Muscle of arm (tissue), 14 donors: ENCODE measurements at places on chromosomes 7 and 10. TPM values are rescaled to one million over a fixed set of nuclear protein-coding genes. Genes with fewer than 3 reads are reported as not detected.

Gene ZNF518A
- polyA plus RNA-seq = 23.2 TPM

Gene OR2A42
- 1.3 TPM for polyA plus RNA-seq

Gene SPDYE16
- polyA plus RNA-seq = 2.1 TPM

Gene ZNF488
- 3.6 TPM for polyA plus RNA-seq
